Myocyte (in vitro differentiated cells): ENCODE measurements at places on chromosomes 11 and 22. TPM values are rescaled to one million over a fixed set of nuclear protein-coding genes. Genes with fewer than 3 reads are reported as not detected.

Gene CARD18
- not detected in 2 replicates for total RNA-seq

Gene ANO1
- total RNA-seq: not detected in 2 replicates

Gene FAM83F
- not detected in 2 replicates for total RNA-seq

Gene FERMT3
- total RNA-seq: 6.1 and 19.4 TPM in 2 replicates

Gene OR52N4
- total RNA-seq: not detected in 2 replicates

Gene OR10G6
- total RNA-seq: not detected in 2 replicates

Gene MUC6
- total RNA-seq: not detected in 2 replicates

Gene DEUP1
- total RNA-seq: not detected in 2 replicates

Gene VWA5A
- 12.3 and 44.1 TPM in 2 replicates for total RNA-seq

Gene USH1C
- not detected in 2 replicates for total RNA-seq

Gene KCNQ1
- total RNA-seq: 0.32 TPM in 1 of 2 replicates, not detected in the other

Gene RANGAP1
- total RNA-seq: 58.5 and 82.0 TPM in 2 replicates

Gene MUC5AC
- not detected in 2 replicates for total RNA-seq

Gene MOGAT2
- total RNA-seq: not detected in 2 replicates

Gene OR9Q1
- not detected in 2 replicates for total RNA-seq

Gene KCNA4
- total RNA-seq: 0.05 and 0.40 TPM in 2 replicates

Gene FREY1
- 0.29 and 0.42 TPM in 2 replicates for total RNA-seq

Gene APOA4
- not detected in 2 replicates for total RNA-seq

Gene MS4A6E
- not detected in 2 replicates for total RNA-seq

Gene PRR33
- total RNA-seq: 1.4 and 3.9 TPM in 2 replicates
